ENCODE measurements at places on chromosomes 3 and 15.

GRCh38 chr3:156761007-156761406 is 65.1 kb upstream of the LEKR1 start:
- no peak for DNase-seq

- no peak for DNase-seq
Observed at GRCh38 chr15:47288794-47289193, 428.5 kb upstream of the SEMA6D start.

- no peak for DNase-seq
Observed at GRCh38 chr15:57031605-57032004, 113.2 kb downstream of the TCF12 start.

DNA sequence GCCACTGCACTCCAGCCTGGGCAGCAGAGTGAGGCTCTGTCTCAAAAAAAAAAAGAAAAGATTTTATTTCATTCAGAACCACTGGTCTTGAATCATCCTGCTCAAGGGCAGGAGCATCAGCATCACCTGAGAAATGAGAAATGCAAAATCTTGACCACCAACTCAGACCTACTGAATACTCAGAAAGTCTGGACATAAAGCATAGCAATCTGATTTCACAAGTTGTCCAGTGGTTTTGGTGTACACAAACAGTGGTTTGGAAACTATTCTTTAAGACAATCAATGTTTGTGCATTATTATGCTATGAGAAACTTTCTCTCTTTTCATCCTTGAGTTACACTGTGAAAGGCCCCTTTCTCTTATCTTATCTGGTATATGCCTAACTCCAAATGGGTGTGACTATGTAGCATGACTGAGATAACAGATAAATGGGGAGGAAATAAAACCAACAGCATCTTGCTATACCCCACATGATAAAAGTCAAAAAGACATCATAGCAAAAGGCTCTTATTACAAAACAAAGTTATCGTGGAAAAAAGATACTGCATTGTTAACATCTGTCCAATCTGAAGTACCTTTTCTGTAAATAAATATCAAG is 174.2 kb upstream of the STT3B start:
- DNase-seq: no peak

GRCh38 chr15:70322051-70322668 is 224.4 kb upstream of the TLE3 start:
- no peak for DNase-seq

GRCh38 chr3:36362973-36363372 is 17.3 kb upstream of the STAC start:
- no peak for DNase-seq

GRCh38 chr3:186824430-186825139 is 17.9 kb upstream of the ADIPOQ start:
- no peak for DNase-seq

GRCh38 chr3:177104299-177104992 is 92.8 kb downstream of the TBL1XR1 start:
- DNase-seq: no peak

GRCh38 chr15:67458331-67459029 is 62.5 kb upstream of the C15orf61 start:
- no peak for DNase-seq

- no peak for DNase-seq
Observed at GRCh38 chr3:87350367-87351199, 74.2 kb upstream of the POU1F1 start.

DNA sequence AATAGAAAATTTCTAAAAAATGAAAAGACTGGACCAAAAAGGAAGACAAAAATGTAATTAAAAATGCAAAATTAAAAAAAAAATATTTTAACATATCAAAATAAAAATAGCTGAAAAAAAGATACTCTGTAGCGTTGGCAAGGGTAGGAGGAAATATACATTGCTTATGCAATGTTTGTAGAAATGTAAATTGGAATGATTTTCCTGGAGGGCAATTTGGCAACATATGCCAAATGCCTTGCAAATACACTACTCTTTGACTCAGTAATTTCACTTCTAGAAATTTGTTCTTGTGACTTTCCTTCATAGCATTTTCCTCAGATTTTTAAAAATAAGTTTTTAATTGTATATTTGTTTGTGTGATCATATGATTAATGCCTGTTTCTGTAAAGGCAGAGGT is 296.6 kb downstream of the ZNF621 start:
- no peak for DNase-seq

DNA sequence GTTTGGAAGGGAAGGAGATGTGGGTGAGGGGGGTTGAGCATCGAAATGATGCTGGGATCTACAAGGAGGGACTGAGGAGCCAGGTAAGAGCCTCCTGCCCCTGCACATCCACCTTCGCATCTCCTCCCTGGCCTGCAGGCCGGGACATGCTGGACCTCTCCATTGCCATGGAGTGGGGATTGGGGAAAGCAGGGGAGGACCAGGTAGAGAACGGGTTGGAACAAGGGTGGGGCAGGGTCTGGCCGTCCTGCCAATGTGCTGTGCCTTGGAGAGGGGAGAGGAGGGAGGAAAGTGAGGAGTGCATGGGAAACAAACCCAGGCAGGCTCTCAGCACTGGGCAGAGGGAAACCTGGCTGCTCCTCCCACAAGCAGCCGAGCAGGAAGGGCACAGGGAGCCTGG is 10.6 kb downstream of the PLA2G4B start:
- no peak for DNase-seq

DNA sequence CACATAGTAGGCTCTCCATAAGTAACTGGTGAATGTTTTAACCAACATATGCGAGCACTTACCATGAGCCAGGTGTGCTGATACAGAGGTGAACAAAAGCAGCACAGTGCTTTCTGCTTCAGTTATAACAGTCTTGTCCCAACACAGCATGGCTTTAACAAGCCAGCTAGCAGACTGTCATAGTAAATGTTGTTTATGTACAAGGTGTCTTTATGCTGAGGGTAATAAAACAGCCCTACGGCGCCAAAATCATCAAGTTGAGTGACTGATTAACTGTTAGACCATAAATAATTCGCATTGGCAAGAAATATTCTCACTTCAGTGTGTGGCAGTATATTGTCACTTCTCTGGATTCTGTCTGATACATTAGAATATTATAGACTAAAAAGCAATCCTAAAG is 646.0 kb upstream of the CFAP20DC start:
- DNase-seq: no peak

DNA sequence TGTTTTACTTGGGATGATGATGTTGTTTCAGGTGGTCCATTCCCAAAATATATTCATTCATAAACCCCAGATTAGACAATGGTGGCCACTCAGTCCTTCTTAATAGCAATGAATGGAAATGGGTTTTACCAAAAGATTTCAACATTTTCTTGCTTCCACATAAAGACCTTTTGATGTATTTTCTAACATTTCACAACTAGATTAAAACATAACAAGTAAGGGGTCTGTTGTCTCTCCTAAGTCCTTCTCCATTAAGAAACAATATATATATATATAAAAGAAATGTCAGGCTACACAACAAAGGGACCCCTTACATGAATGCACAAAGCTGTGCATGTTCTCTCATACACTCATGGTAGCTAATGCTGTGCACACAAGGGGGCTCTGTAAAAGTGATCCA is 176.4 kb downstream of the ANXA2 start:
- DNase-seq: no peak

GRCh38 chr3:113628316-113628715 is 68.1 kb downstream of the USF3 start:
- DNase-seq: no peak

- DNase-seq: no peak
Observed at GRCh38 chr15:91694131-91694830, 159.2 kb upstream of the SLCO3A1 start.

- DNase-seq: no peak
Observed at GRCh38 chr3:138547342-138547975, 46.6 kb downstream of the CEP70 start.

GRCh38 chr3:77038468-77038929 is 1.4 kb upstream of the ROBO2 start:
- no peak for DNase-seq

GRCh38 chr3:197229836-197230235 is 68.6 kb downstream of the DLG1 start:
- DNase-seq: no peak

DNA sequence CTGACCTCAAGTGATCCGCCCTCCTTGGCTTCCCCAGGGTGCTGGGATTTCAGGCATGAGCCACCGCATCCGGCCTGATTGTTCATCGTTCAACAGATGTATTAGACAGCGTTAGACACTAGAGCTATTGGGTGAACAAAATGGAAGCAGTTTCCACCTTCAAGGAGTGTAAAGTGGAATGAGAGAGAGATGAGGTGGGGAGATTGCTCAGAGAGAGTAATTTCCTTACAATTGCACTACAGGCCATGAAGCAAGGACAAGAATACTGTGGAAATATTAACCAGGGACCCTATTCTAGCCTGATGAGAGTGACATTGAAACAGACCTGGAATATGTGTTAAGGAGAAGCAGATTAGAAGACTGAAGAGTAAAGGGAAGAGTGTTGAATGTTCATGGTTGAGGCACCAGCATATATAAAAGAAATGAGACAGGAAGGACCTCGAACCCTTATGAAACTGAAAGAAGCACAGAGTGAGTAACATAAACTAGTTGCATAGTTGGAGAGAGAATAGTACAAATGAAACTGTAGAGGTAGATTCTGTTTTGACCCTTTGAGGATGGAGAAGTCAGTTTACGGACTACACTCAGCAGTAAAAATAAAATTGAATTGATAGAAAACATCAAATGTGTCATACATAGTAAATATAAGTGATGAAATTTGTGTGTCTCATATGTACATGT is 7.2 kb downstream of the RTF1 start:
- no peak for DNase-seq

- no peak for DNase-seq
Observed at GRCh38 chr15:89777782-89778380, 1.7 kb downstream of the MESP2 start.

GRCh38 chr15:85000189-85000864 is 18.7 kb downstream of the PDE8A start:
- no peak for DNase-seq

- no peak for DNase-seq
Observed at GRCh38 chr3:152593242-152593641, 241.7 kb upstream of the P2RY1 start.

DNA sequence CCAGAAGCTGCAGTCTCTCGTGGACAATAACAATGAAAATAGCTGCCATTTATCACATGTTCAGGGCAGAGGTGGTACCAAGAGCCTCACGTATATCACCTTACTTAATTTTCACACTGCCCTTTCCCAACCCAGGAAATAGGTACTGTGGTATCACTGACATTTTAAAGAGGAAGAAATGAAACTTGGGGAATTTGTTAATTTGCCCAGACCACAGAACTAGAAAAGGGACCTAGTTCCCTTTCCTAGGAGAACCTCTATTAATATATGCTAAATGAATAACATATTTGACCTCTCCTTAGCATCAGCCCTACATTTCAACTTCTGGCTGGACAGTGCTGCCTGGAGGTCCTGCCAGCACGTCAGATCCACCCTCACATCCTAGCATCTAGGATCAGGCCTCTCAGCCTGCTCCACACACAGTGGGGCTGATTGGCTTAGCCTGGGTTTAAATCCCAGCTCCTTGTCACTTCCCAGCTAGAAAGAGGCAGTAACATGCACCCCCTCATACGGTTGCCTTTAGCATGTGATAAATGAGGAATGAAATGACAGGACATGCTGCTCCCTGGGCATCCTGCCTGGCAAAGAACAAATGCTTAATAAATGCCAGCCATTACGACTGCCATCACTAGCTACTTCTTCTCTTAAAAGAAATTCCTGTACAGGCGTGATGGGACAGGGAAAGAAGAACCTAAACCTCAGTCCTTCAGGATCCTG is 95.1 kb upstream of the TNFAIP8L3 start:
- no peak for DNase-seq

GRCh38 chr3:194995922-194996321 is 275.0 kb downstream of the XXYLT1 start:
- DNase-seq: no peak

GRCh38 chr3:38958026-38958720 is 93.6 kb downstream of the SCN11A start:
- no peak for DNase-seq

DNA sequence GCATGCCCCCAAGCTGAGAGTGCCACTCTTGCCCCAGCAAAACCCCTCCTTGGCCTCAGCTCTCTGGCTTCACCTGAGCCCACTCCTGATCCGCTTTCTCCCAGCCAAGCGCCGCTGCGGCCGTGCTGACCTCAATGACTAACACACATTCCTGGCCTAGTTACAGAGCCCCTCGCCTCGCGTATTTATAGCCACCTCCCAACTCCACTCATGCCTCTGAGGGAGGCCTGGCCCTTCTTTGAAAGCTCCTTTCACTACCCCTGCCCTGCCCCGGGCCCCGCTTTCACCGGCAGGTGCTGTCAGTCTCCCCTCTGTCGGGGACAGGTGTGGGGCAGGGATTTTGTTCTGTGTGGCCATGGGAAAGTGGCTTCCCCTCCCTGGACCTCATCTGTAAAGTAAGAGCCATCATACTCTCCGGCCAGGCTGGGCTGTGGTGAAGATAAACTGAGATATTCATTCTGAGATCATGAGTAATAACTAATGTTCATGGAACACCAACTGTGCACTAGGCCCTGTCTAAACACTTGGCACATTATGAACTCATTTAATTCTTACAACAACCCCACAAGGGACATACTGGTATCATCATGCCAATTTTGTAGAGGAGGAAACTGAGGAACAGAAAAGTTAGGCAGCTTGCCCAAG is 13.2 kb upstream of the ATP2B2 start:
- DNase-seq: no peak

DNA sequence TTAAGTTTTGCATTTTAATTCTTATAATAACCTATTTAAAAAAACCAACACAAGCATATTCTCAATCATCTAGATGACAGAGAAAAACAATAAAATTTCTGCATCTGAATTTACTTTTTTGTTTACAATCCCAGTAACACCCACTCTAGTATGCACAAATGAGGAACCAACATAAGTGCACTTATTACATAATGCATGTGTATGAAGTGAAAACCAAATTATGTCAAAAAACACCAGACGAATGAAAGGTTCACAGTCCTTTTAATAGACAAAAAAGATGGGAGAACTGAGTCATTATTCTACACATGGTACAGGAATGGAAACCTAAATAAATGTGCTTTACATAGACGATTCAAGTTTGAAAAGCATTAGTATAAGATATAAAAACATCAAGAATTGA is 91.7 kb downstream of the NR1I2 start:
- DNase-seq: no peak

GRCh38 chr15:59531066-59531675 is 80.4 kb upstream of the GCNT3 start:
- DNase-seq: no peak

Data from T-cell (primary cell).